ENCODE measurements at places on chromosomes 3 and 15.

DNA sequence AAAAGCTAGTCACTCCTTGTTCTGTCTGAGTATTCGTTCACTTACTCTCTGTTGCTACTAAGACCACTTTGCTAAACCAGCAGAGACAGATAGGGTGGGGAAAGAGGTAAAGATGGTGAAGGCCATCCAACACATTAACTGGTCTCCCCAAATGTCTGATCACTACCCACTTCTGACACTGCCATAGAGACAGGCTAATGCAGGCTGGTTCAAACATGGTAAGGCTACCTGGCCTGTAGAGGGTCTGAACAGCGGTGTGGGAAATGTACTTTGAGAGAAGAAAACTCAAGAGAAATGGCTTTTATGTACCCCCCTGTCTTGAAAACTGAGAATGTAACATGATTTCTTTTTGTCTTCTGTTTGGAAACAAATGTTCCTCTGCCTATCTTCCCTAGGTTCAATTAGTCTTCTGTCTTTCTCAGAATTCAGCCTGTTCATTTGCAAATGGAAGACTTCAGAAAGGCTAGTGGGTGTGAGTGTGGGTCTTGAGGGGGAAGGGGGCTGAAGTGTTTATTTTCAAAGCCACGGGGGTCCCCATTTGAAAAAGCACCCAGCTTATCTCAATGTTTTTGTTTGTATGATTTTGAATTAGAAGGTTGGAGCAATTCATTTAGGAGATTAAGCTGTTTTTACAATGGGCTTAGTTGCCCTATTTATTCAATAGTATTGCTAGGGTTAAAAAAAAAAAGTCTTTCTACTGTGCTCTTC, 15.8 kb downstream of the ALDH1A2 start:
- DNase-seq, result no peak

GRCh38 chr3:28972921-28973320, 307.9 kb upstream of the RBMS3 start:
- DNase-seq, result no peak

GRCh38 chr3:143824735-143825385, 23.4 kb downstream of the SLC9A9 start:
- no peak for DNase-seq

GRCh38 chr3:53260286-53260785, 4.5 kb upstream of the TKT start:
- no peak for DNase-seq

- no peak for DNase-seq
These were observed 352.3 kb downstream of the PTPRG start for GRCh38 chr3:61913701-61914100.

DNA sequence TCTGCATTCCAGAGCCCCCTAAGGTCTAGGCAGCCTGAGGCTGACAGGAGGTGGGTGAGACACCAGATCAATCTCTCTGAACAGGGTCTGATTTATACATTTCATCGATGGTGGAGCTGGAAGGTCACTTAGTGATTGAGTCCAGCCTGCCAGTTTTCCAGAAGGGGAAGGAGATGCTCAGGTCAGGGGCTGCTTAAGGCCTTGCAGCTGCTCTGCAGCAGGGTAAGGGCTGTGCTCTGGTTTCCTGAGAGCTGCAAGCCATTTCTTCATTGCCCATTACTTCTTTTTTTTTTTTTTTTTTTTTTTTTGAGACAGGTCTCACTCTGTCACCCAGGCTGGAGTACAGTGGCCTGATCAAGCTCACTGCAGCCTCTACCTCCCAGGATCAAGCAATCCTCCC, 10.7 kb downstream of the TADA3 start:
- no peak for DNase-seq

DNA sequence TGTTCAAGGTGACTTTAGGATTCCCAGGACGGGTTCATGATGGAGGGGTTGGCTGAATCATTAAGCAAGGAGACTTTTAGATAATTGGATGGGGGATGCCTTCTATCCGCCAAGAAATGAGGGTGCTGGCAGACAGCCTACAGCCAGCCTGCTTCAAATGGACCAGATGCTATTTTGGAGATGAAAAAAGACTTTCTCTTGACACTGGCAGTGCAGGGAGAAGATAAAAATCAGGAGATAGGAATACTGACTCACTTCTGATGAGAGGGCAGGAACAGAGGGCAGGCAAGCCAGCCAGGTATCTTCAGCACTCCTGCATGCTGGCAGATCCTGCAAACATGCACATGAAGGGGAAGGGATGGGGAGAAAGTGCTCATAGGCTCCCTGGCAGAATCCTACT, 7.7 kb upstream of the SYN2 start:
- DNase-seq, result no peak

GRCh38 chr15:63332367-63333124, 49.1 kb downstream of the CA12 start:
- peak; percentile 43 for DNase-seq

DNA sequence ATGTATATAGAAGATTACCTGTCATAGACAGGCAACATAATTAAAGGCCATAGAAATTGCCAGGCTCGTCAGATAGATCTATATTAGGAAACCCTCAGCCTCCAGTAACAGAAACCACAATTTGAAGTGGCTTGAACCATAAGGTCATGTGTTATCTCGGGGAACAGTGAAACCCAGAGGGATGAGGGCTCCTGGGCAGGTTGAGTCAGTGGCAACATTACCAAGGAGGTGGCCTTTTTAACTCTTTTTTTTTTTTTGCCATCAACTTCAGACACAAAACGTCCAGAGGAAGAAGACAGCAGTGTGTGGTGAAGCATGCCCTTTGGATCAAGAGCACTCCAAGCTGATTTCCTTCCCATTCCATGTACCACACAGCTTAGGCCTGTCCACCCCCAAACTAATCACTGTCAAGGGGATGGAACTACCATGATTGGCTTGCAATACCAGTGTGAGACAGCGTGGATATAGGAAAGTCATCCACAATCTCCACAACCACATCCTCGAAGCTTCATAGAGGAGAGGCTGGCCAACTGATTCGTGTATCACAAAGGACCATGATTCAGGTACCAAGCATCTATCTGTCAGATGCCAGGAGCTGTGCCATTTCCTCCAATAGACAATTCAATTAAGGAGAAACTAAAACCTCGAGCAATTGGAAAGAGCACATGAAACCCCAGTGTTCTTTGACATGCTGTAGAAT, 999 bp upstream of the KIF7 start:
- no peak for DNase-seq

- DNase-seq, result no peak
These were observed 169.4 kb downstream of the CNTN6 start for GRCh38 chr3:1262246-1262645.

DNA sequence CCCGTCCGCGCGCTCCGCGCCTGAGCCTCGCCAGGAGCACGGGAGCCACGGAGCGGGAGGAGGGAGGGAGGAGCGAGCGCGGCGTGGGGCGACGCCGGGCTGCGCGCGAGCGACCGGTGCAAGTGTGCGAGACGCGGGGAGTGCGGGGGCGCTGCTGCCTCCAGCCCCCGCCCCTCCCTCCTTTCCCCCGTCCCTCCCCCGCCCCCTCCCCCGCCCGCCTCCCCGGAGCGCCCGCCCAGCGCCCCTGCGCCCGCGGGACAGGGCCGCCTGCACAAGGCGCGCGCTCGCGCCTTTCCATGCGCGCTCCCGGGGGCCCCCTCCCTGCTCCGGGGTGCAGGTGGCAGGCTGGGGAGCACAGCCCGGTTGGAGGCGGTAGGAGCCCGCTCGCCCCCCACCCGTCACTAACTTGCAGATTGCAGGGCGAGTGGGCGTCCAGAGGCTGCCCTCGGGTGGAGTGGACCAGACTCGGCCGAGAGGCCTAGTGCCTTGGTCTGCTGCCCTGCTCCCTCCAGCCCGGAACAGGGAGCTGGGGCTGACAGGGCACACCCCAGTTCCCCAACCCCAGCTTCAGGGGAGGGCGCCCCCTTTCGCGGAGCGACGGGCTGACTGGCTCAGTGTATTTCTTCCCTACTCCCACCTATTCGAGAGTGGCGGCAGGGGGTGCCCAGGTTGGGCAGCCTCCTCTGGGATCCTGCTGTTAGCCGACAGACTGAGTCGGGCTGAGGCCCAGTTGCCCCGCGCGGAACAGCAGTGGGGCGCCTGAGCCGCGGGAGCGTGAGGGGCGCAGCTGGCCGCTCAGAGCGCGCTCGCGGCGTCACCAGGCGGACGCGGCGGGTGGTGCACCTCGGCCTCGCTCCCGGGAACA, at the start of gene WNT7A:
WNT7A (minus strand) TSS at position 126 of the 865 bp plus-strand sequence. CDS start 255 bp downstream, outside the sequence.
- no peak for DNase-seq

DNA sequence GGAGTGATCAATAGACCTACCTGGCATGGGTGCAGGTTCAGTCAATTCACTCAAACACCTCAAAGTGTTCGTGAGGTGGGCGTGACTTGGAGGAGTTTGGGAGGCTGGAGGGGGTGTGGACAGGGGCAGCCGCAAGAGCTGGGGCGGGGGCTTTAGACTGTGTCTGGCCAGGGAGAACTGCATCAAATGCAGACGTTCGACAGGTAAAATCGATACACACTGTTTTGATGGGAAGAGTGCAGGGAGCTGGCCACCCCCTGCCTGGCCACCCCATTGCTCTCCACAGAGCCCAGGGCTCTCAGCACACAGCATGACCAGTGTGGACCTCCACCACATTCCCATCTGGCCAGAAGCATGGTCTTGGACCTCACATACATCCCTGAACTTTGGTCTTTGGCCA, 412.1 kb downstream of the OCA2 start:
- DNase-seq, result no peak

DNA sequence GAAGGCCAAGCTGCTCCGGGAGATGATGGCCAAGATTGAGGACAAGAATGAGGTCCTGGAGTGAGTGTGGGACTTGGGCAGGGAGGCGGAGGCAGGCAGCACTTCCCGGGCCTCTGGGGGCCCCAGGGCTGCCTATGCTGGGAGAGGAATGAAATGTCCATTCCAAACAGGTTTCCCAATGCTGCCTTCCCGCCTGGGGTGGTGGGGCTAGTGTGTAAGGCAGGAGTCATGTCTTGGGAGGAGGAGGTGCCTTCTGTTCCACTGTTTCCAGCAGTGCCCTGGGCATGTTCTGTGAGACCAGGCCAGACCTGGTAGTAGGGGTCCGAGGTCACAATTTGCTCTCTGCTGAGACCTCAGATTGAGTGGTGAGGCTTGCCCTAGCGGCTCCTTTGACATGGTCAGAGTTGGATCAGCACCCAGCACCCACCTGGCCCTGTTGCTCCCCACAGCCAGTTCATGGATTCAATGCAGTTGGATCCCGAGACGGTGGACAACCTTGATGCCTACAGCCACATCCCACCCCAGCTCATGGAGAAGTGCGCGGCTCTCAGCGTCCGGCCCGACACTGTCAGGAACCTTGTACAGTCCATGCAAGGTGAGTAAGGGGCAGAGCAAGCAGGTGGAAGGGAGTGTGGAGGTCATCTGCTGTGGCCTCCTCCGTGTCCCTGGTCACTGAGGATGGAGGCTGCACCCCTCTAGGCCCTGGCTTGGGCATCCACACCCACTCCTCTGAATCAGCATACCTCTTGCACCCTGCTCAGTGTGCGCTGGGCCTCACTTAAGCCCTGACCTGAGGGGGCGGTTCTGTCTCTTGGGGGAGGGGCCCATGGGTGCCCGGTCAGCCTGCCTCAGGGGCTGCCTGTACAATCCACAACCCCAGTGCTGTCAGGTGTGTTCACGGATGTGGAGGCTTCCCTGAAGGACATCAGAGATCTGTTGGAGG, 27.3 kb downstream of the PTPN23 start:
- no peak for DNase-seq

GRCh38 chr3:110624576-110624975, 447.0 kb upstream of the NECTIN3 start:
- DNase-seq, result no peak

GRCh38 chr3:42698911-42699230, 3.7 kb downstream of the HHATL start:
- no peak for DNase-seq

GRCh38 chr15:61879219-61879618, 181.0 kb downstream of the VPS13C start:
- DNase-seq, result no peak

DNA sequence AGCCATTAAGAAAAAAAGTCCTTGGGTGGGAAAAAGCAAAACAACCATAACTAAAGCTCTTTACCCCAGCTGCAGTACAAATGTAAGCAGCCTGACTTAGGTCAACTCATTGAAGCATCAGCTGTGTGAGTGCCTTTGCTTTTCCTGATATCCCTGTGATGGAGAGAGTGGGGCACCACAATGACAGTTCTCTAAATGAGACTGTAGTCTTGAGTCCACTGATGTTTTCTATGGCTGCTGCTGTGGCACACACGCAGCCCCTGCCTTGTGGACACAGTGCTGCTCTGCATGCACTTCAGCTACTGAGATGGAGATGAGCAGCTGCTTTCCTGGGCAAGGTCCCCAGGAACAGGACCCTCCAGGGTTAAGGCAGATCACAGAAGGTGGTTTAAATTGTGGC, 173.2 kb downstream of the KCNAB1 start:
- DNase-seq, result no peak

DNA sequence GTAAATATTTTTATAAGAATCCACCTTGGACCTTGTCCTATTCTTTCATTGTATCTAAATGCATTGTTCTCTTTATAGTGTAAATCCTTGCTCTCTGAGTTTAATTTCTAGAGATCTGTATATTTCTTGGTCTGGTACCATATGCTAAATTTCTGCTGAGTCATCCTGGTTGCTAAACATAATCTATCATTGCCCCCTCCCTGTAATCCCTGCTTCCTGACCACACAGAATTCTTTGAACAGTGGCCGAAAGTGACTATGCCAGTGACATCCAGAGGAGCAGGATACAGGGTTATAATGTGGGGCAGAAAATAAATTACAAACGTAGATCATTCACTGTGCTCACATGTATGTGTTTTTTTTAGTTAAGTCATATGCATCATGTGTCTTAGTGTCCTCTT, 143.1 kb downstream of the DIPK2A start:
- no peak for DNase-seq

GRCh38 chr3:155079468-155079745, 712 bp upstream of the MME start:
- DNase-seq, result no peak

DNA sequence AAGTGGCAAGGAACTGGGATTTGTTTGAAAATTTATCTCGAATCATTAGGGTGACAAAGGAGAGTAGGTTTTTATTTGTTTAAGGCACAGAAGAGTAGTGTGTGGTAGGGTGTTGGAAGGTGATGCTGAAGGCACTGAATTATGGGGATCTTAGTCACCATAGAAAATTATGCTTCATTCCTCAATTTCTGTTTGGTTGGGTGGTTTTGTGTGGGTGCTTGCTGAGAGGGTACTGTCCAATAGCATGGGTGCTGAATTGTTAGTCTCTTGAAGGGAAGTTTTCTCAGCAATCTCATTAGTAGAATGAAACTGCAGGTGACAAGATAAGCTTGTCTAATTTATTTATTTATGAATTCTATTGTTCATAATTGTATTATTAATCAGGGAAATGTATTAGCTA, 610.9 kb downstream of the AGBL1 start:
- no peak for DNase-seq
